NCI-H1436 (cell line): ENCODE measurements at places on chromosomes 6 and 20.

DNA sequence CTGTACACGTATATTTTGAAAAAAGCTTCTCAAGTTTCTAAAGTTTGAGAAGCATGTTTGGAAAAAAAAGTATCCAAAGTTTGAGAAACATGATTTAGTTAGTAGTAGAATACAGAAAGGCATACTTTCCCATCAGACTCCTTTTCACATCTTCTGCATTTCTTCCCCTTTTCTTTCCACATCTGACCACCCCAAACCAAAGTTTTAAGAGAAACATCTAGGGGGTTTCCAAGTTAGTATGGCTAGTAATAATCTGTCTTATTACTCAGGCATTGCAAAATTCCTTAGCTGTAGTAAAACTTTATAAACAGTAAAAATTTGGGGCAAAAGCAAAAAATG, 63.0 kb upstream of the IL20RA start:
- no peak for DNase-seq

GRCh38 chr20:24392612-24393011, 76.8 kb upstream of the SYNDIG1 start:
- no peak for DNase-seq

- no peak for DNase-seq
Measured at GRCh38 chr6:69623357-69623756, 173.5 kb downstream of the LMBRD1 start.

GRCh38 chr20:51945177-51945576, 142.9 kb upstream of the SALL4 start:
- DNase-seq, result no peak

- no peak for DNase-seq
Measured at GRCh38 chr6:139833592-139833991, 459.1 kb upstream of the CITED2 start.

- DNase-seq, result no peak
Measured at GRCh38 chr6:106120406-106120805, 34.3 kb downstream of the PRDM1 start.

DNA sequence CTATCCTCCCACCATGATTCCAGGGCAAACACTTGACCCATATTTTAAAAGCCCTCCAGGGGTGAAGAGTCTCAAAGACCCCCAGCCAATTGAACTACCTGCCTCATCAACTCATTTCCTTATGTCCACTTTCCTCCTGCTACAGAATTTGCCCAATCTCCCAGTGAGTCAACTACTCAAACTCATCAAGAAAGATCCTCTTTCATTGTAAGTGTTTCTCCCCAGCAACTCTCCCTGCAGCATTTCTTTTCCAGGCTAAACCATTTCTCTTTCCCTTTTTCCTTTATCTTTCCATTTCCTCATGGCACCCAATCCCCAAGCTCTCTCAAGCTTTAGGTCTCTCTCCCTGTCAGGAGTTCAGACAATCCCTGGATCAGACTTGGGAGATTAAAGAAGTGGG, 1.5 kb downstream of the DLK2 start:
- no peak for DNase-seq

- DNase-seq, result no peak
Measured at GRCh38 chr20:59149678-59150504, 13.7 kb upstream of the ZNF831 start.
